Smooth muscle cell of the pulmonary artery (primary cell): ENCODE measurements at places on chromosomes 6 and 20. TPM values are rescaled to one million over a fixed set of nuclear protein-coding genes. Genes with fewer than 3 reads are reported as not detected.

The ADGRB3 gene
- total RNA-seq, result 0.83 and 1.4 TPM in 2 replicates

The UBD gene
- total RNA-seq, result not detected in 2 replicates

The RPP40 gene
- total RNA-seq, result 8.3 and 17.9 TPM in 2 replicates

The TMEM63B gene
- total RNA-seq, result 36.9 and 56.1 TPM in 2 replicates

The PI3 gene
- not detected in 2 replicates for total RNA-seq

The LAMA2 gene
- total RNA-seq, result 75.8 and 85.8 TPM in 2 replicates

The SNX9 gene
- 98.6 and 103 TPM in 2 replicates for total RNA-seq

The SLC17A2 gene
- 0.07 TPM in 1 of 2 replicates, not detected in the other for total RNA-seq

The ADGRF4 gene
- total RNA-seq, result 0.07 and 0.10 TPM in 2 replicates

The PRL gene
- total RNA-seq, result not detected in 2 replicates

The DDO gene
- 3.6 and 5.9 TPM in 2 replicates for total RNA-seq

The CYP24A1 gene
- total RNA-seq, result 0.20 and 0.26 TPM in 2 replicates

The LPA gene
- total RNA-seq, result not detected in 2 replicates

The PDE10A gene
- 8.5 and 16.0 TPM in 2 replicates for total RNA-seq

The MTFR2 gene
- 0.33 and 0.46 TPM in 2 replicates for total RNA-seq

The ASIP gene
- total RNA-seq, result not detected in 2 replicates

The HSP90AB1 gene
- 525 and 552 TPM in 2 replicates for total RNA-seq

The CFAP206 gene
- total RNA-seq, result 0.50 and 0.59 TPM in 2 replicates
